ENCODE measurements at places on chromosomes 12 and 14.

DNA sequence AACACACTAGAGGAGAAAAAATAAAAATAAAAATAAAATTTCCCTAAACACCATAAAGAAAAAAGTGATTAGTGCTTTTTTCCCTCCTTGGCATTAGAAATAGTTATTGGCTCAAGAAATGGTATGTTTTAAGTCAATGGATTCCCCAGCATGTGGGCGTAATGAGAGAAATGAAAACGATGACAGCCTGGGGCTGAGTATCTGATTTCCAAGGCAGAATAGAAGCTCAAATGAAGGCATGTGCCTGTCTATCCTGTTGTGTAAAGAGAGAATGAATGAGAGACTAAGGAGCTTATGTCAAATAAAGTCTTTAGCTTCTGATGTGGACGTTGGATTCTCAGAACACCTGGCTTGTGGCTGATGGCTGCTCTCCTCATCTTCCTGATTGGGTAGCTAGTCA is 1408.4 kb upstream of the TMEM132C start:
- H3K27ac ChIP-seq, result no peak overlapping the region
- no peaks in the 10 kb centered on the region for H3K27me3 ChIP-seq
- no peak for DNase-seq
- no peaks in the 10 kb centered on the region for H3K4me1 ChIP-seq

GRCh38 chr12:122080149-122081082 is 1.9 kb downstream of the MLXIP start:
- peaks cover 71% of the 10 kb centered on the region for H3K4me1 ChIP-seq
- no peaks in the 10 kb centered on the region for H3K27me3 ChIP-seq
- H3K27ac ChIP-seq, result peak overlapping the region; percentile 91
- DNase-seq, result no peak
- H3K36me3 ChIP-seq, result peaks cover 45% of the 10 kb centered on the region

- H3K27ac ChIP-seq, result peak overlapping the region; percentile 93
- no peak for DNase-seq
- peaks cover 67% of the 10 kb centered on the region for H3K4me1 ChIP-seq
Observed at GRCh38 chr12:120821878-120822277, 82.3 kb downstream of the SPPL3 start.

- H3K4me1 ChIP-seq, result peaks cover 16% of the 10 kb centered on the region
- H3K27me3 ChIP-seq, result no peaks in the 10 kb centered on the region
- H3K27ac ChIP-seq, result no peak overlapping the region
- DNase-seq, result no peak
- peaks cover 45% of the 10 kb centered on the region for H3K36me3 ChIP-seq
Observed at GRCh38 chr14:53103636-53104340, 49.3 kb downstream of the DDHD1 start.

GRCh38 chr12:51323317-51323960 is 535 bp downstream of the BIN2 start:
- H3K27me3 ChIP-seq, result no peaks in the 10 kb centered on the region
- peak; percentile 60 for DNase-seq
- peaks cover 81% of the 10 kb centered on the region for H3K4me1 ChIP-seq
- peaks cover 35% of the 10 kb centered on the region for H3K36me3 ChIP-seq
- H3K27ac ChIP-seq, result peak overlapping the region; percentile 98

DNA sequence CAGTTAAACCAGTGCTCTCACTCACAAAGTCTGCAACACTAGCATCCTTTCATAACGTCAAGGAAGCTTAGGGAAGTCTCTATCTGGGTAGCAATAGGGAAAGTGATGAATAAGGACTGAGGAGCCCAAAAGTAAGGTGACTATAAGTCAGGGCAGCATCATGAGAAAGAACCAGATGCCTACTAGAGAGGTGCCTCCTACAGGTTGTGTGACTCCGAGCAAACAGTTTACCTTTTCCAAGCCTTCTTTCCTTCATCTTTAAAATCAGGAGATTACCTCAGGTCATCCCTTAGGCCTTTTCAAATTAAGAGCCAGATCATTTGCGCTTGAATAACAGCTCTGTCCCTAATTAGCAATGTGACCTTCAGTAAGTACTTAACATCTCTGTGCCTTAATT is 40.2 kb downstream of the RTN1 start:
- no peak overlapping the region for H3K27ac ChIP-seq
- no peaks in the 10 kb centered on the region for H3K4me1 ChIP-seq
- peaks cover 43% of the 10 kb centered on the region for H3K27me3 ChIP-seq
- H3K36me3 ChIP-seq, result no peaks in the 10 kb centered on the region
- DNase-seq, result no peak
- H3K4me3 ChIP-seq, result no peak overlapping the region

DNA sequence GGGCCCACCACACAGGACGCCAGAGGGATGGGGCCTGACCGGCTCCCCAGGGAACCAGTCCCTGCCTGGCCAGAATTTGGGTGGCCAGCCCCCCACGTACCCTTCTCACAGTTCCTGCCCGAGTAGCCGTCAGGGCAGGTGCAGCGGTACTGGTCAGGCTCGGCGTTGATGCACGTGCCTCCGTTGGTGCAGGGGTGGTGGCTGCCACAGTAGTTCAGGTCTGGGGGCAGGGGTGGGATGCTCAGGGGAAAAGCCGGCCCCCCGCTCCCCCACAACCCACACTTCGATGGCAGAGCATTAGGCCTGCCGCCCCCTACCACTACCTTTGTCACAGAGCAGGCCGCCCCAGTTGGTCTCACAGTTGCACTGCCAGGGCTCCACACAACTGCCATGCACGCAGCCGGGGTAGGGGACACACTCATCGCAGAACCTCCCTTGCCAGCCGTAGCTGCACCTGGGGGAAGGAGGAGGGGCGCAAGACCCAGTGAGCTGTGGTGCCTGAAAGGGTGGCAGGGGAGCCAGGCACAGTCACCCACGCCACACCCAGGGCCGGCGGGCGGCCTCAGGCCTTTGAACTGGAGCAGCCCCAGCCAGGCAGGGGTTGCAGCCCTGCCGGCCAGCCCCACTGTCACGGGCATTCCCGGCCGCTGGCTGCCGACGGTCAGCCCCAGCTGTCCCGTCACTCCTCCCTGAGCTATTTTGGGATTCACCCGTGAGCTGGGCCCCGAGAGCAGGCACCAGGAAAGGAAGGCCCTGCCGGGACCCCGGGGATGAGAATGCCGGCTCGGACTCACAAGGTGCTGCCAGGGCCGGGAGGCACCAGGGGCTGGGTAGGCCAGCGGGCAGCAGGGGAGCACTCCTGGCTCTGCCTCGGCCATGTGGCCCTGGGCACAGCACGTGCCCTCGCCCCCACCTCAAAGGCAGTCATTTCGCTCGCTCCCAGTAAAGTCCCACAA is 16.5 kb downstream of the JAG2 start:
- H3K4me3 ChIP-seq, result no peak overlapping the region
- DNase-seq, result no peak
- H3K36me3 ChIP-seq, result no peaks in the 10 kb centered on the region
- H3K4me1 ChIP-seq, result no peaks in the 10 kb centered on the region
- no peaks in the 10 kb centered on the region for H3K27me3 ChIP-seq

DNA sequence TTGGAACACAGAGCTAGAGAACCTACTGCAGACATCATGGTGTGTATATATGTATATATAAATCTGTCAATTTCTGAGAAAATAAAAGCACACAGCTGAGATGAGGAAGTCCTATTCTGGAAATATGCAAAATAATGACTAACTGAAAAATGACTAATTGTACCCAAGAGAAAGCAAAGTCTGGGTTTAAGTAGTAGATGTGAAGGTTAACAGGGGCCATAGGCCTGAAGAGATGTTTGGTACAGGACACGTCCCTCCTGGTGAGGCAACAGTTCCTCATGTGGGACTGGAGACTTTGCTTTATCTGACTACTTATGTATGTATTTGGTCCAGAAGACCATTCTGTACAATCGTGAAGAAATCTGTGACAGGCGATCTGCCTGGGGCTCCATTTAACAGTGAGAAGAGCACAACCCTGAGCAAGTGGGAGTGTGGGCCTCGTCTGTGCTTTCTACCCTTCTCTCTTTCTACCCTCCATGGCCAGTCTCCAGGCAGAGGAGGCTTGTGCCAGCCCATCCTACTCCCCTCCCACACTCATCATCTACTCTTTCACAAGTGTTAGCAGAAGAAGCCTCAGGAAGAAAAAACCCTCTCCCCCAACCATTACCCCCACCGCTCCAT is 67.5 kb downstream of the SLC41A2 start:
- peak overlapping the region; percentile 93 for H3K27ac ChIP-seq
- peaks cover 2% of the 10 kb centered on the region for H3K27me3 ChIP-seq
- H3K4me1 ChIP-seq, result peaks cover 13% of the 10 kb centered on the region
- no peaks in the 10 kb centered on the region for H3K36me3 ChIP-seq

DNA sequence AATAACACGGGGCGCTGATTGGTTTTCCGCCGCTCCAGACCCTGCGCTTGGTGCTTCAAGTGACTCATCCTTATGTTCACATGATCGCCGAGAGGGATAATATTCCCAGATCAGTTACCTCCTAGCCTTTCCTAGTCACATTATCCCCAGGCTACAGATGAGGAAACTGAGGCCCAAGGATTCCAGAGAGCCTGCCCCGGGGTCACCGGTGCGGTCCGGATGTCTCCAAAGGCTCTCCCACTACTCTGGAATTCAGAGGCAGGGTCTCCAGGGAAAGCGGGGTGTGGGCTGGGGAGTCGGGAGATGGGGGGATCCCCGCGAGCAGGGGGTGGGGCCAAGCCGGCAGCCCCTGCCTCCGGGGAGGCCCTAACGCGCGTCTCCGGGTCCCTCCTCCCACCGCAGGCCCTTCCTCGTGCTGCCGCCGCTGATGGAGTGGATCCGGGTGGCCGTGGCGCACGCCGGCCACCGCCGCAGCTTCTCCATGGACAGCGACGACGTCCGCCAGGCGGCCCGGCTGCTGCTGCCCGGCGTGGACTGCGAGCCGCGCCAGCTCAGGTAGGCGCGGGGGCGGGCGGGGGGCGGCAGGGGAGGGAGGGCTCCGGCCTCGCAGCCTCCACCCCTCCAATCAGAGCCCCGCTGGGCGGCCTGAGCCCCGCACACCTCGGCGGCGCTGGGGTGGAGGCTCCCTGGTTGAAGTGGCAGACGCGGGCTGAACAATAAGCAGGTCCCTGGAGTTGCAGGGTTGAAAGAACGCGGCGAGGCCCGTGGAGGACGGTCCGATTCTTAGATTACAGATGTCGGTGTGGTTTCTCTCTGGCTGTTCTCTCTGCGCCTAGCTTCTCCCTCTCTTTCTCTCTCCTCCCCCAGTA is 104.6 kb upstream of the PWP1 start:
- H3K36me3 ChIP-seq, result peaks cover 23% of the 10 kb centered on the region
- H3K4me1 ChIP-seq, result no peaks in the 10 kb centered on the region
- DNase-seq, result no peak
- no peaks in the 10 kb centered on the region for H3K27me3 ChIP-seq
- no peak overlapping the region for H3K4me3 ChIP-seq

DNA sequence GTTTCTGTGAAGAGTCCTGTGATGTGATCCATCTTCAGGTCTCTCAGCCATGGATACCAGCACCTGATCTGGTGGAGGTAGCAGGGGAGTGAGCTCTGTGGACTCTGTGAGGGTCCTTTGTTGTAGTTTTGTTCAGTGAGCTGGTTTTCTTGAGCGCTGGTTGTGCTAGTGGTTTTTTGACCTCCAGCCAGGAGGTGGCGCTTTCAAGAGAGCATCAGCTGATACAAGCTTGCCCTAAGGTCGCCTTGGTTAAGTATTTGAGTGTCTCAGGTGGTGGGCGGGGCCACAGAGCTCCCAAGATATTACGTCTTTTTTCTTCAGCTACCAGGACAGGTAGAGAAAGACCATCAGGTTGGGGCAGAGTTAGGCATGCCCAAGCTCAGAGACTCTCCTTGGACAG is 139.7 kb downstream of the TTLL5 start:
- no peak overlapping the region for H3K27ac ChIP-seq
- H3K36me3 ChIP-seq, result peaks cover 71% of the 10 kb centered on the region
- H3K4me3 ChIP-seq, result no peak overlapping the region
- no peak for DNase-seq

DNA sequence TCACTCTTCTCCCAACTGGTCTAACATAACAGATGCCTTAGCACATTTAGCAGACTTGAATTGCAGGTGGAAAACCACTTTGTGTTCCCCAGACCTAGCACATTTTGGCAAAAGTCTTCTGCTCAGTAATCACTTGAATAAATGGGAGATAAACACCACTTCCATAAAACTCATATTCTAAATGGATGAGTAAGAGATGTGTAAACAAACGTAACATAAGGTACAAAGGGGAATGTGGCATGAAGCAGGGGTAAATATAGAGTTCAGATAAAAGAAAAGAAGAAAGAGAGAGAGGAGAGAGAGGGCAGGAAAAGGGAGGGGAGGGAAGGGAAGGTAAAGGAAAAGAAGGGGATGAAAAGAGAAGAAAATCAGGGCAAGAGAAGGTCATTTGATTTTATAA is 17.0 kb upstream of the KERA start:
- no peaks in the 10 kb centered on the region for H3K36me3 ChIP-seq
- no peaks in the 10 kb centered on the region for H3K27me3 ChIP-seq
- no peaks in the 10 kb centered on the region for H3K4me1 ChIP-seq
- H3K27ac ChIP-seq, result no peak overlapping the region

DNA sequence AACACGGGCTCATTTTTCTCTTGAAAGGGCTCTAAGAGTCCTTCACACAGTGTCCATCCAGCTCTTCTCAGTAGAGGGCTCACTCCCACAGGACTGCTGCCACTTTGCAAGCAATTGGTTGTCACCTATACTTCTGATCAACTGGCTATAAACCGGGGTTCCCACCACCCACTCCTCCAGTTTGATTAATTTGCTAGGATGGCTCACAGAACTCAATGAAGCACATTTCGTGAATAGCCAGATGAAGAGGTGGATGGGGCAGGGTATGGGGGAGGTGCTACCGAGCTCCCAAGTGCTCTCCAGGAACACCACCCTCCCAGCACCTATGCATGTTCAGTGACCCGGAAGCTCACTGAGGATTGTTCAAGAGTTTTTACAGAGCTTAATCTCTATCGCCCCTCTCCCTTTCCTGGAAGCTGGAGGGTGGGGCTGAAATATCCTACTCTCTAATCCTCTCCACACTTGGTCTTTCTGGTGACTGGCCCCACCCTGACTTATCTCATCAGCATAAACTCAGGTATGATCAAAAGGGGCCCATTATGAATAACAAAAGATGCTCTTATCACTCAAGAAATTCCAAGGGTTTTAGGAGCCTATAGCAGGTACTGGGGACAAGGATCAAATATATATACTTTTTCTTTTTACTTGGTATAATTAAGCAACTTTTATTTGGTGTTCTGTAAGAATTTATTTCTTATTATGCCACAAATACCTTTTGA is 13.9 kb upstream of the EGLN3 start:
- no peak for DNase-seq
- H3K4me1 ChIP-seq, result peaks cover 1% of the 10 kb centered on the region
- no peaks in the 10 kb centered on the region for H3K36me3 ChIP-seq
- H3K27ac ChIP-seq, result no peak overlapping the region

DNA sequence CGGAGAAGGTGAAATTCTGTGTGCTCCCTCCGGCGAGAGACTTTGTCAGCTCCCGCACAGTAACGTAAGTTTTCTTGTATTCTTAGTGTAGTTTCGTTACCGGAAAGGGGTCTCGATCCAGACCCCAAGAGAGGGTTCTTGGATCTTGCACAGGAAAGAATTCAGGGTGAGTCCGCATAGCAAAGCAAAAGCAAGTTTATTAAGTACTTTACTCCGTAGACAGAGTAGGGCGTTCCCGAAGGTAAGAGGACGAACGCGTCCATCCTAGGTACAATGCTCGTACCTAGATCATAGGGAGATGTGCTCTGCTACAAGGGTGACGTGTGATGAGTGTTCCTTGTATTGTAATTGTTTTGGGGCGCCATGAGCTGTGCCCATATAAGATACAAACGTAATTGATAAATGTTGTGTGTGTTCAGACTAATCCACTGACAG is 293 bp downstream of the IFI27L1 start:
- no peaks in the 10 kb centered on the region for H3K27me3 ChIP-seq
- H3K36me3 ChIP-seq, result peaks cover 52% of the 10 kb centered on the region
- peaks cover 54% of the 10 kb centered on the region for H3K4me1 ChIP-seq
- peak overlapping the region; percentile 99 for H3K27ac ChIP-seq

GRCh38 chr12:129563266-129563665 is 340.6 kb downstream of the TMEM132D start:
- no peaks in the 10 kb centered on the region for H3K36me3 ChIP-seq
- DNase-seq, result no peak
- H3K4me1 ChIP-seq, result peaks cover 1% of the 10 kb centered on the region
- H3K27ac ChIP-seq, result no peak overlapping the region
- H3K4me3 ChIP-seq, result no peak overlapping the region
- no peaks in the 10 kb centered on the region for H3K27me3 ChIP-seq

Data from activated T-cell treated with anti-CD3 and anti-CD28 coated beads, Interleukin-2, amount 50 U/mL, for 24 hours (primary cell).